Uterus (tissue), 4 donors: ENCODE measurements at places on chromosomes 6 and 20. TPM values are rescaled to one million over a fixed set of nuclear protein-coding genes. Genes with fewer than 3 reads are reported as not detected.

SNPH gene
- 14.0 TPM for total RNA-seq

CTCFL gene
- not detected for total RNA-seq

VWA7 gene
- total RNA-seq, result 0.88 TPM

DEFB124 gene
- not detected for total RNA-seq

MLN gene
- total RNA-seq, result not detected

STMND1 gene
- total RNA-seq, result not detected

DNA sequence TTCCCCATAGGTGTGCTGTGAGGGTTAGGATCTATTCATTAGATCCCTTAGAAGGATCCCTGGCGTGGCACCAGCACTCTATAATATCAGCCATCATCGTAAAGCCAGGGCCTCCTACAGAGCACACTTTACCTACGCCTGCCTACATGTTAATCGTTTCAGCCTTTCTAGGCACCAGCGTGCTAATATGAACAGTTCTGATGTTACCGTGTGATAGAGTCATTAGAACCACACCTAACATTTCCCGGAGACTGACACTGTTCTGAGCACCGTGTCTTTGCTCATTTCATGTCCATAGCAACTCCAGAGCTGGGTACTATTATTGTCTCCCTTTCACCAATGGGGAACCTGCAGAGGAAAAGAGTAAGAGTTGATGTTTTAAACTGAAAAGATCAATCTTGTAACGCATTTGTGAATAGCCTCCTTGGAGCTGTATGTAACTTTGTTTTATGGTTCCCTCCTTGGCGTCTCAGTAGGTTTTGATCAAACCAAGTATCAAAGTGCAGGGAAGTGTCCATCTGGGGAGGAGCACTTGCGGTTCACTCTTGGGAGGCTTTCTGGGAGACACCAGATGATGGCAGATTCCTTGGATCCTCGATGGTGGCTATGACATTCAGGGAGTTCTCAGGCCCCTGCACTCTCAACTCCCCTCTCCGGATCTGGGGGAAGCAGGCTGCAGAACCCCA lies 73.8 kb upstream of the KCNG1 start:
- no peaks in the 10 kb centered on the region for H3K27me3 ChIP-seq
- H3K4me3 ChIP-seq, result no peak overlapping the region
- DNase-seq, result no peak
- H3K27ac ChIP-seq, result no peak overlapping the region
- H3K36me3 ChIP-seq, result no peaks in the 10 kb centered on the region

- no peak overlapping the region for H3K4me3 ChIP-seq
- H3K27me3 ChIP-seq, result no peaks in the 10 kb centered on the region
- peak overlapping the region; percentile 78 for H3K27ac ChIP-seq
- no peaks in the 10 kb centered on the region for H3K36me3 ChIP-seq
- peaks cover 4% of the 10 kb centered on the region for H3K4me1 ChIP-seq
These were observed 45.1 kb downstream of the PTK7 start for GRCh38 chr6:43120944-43121913.

DNA sequence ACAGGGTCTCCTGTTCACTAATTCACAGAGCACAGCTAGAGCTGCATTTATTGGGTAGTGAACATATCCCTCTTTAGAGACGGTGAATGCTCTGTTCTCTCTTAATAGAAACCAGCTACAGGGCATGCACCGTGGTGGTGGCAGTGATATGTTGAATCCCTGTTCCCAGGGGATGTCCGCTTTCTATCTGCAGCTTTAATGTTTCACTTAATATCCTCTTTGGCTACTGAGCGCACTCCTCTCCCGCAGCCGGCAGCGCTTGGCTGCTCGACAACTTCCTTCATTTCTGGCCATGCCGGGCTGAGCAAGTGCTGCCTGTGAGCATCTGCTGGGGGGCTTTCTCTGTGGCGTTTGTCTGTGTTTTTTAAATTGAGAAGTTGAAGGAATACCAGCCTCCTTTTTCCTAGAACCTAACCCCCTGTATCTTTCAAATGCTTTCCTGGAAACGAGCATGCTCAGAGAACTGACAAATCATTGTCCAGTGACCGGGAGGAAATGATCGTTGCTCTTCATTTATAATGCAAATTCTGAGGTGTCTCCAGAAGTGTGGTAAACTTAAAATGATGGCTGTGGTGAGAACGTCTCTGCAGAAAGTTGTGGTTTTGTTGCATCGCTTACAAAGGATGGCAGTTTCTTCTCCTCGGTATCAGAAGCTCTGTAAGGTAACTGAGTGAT lies 297.9 kb downstream of the UTRN start:
- H3K27me3 ChIP-seq, result no peaks in the 10 kb centered on the region
- no peak overlapping the region for H3K4me3 ChIP-seq
- H3K27ac ChIP-seq, result no peak overlapping the region

DNA sequence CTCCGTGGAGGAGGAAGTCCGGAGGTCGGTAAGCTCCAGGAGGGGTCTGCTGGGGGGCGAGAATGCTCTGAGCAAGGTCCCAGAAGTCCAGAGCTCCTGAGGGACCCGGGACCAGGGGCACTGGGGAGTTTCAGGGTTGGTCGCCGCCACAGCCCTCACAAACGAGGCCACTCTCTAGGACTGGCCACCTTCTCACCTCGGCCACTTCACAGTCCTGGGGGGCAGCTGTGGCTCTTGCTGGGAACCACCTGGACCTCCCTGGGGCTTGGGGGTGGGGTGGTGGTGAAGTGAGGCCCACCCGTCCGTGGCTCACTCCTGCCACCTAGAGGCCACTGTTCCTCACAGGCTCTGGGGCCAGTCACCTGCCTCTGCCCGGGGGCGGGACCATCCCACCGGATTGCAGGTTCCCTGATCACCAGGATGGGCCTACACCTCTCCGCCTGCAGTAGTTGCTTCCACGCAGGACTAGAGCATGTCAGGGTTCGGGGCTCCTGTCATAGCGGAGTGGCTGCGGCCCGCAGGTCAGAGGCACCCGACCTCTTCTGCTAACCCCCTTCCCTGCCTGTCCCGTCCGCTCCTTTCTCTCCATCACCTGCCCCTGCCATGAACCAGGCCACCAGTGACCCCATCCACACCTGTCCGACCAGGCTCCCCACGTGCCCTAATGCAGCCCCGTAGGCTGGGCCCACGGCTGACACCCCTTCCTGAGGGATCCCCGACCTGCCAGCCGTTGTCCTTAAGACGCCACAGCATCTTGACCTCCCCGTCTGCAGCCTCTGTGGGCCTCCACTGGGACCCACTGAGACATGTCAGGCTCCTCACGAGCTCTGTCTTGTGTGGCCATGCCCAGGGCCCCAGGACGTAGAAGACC lies 5.1 kb upstream of the TCEA2 start:
- no peak overlapping the region for H3K4me3 ChIP-seq
- peak; percentile 69 for DNase-seq
- H3K27ac ChIP-seq, result peak overlapping the region; percentile 55

- DNase-seq, result no peak
- peak overlapping the region; percentile 23 for H3K27ac ChIP-seq
- H3K4me1 ChIP-seq, result no peaks in the 10 kb centered on the region
- no peaks in the 10 kb centered on the region for H3K27me3 ChIP-seq
- no peak overlapping the region for H3K4me3 ChIP-seq
These were observed 237.5 kb downstream of the ATXN1 start for GRCh38 chr6:16523606-16524379.

GRCh38 chr6:18034798-18035202 lies 47.4 kb upstream of the KIF13A start:
- no peaks in the 10 kb centered on the region for H3K36me3 ChIP-seq
- DNase-seq, result no peak
- H3K27me3 ChIP-seq, result no peaks in the 10 kb centered on the region
- H3K4me3 ChIP-seq, result no peak overlapping the region
- H3K4me1 ChIP-seq, result no peaks in the 10 kb centered on the region
- no peak overlapping the region for H3K27ac ChIP-seq

- H3K4me1 ChIP-seq, result peaks cover 12% of the 10 kb centered on the region
- H3K27me3 ChIP-seq, result no peaks in the 10 kb centered on the region
- no peaks in the 10 kb centered on the region for H3K36me3 ChIP-seq
- no peak for DNase-seq
- H3K27ac ChIP-seq, result peak overlapping the region; percentile 83
These were observed 41.6 kb upstream of the FOXP4 start for GRCh38 chr6:41504466-41505121.

DNA sequence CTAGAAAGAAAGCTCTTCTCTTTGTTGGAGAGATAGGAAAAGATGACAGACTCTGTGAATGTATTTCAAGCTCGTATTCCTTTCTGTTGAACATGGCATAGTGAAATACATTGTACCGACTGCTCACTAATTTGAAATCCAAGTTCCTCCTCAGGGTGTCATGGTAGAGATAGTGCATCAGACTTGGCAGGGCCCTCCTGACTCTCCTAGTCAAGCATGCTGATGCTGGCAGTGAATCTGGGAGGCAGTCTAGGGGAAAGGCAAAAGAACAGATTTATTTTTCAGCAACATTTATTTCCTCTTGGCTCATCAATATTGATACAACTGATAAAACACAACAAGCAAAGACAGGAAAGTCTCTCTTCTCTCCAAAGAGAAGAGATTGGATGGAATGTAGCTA lies 356.3 kb upstream of the IRAK1BP1 start:
- no peaks in the 10 kb centered on the region for H3K4me1 ChIP-seq
- no peak overlapping the region for H3K27ac ChIP-seq
- no peak for DNase-seq
- no peaks in the 10 kb centered on the region for H3K27me3 ChIP-seq
- no peak overlapping the region for H3K4me3 ChIP-seq
- H3K36me3 ChIP-seq, result no peaks in the 10 kb centered on the region

GRCh38 chr6:78910591-78911171 lies 43.3 kb downstream of the IRAK1BP1 start:
- no peak overlapping the region for H3K27ac ChIP-seq
- no peaks in the 10 kb centered on the region for H3K36me3 ChIP-seq
- DNase-seq, result peak; percentile 16
- no peaks in the 10 kb centered on the region for H3K4me1 ChIP-seq
- H3K27me3 ChIP-seq, result no peaks in the 10 kb centered on the region

GRCh38 chr6:158978757-158979156 lies 21.2 kb downstream of the RSPH3 start:
- DNase-seq, result no peak
- no peaks in the 10 kb centered on the region for H3K4me1 ChIP-seq
- no peaks in the 10 kb centered on the region for H3K27me3 ChIP-seq
- H3K36me3 ChIP-seq, result no peaks in the 10 kb centered on the region
- H3K27ac ChIP-seq, result no peak overlapping the region
- no peak overlapping the region for H3K4me3 ChIP-seq

DNA sequence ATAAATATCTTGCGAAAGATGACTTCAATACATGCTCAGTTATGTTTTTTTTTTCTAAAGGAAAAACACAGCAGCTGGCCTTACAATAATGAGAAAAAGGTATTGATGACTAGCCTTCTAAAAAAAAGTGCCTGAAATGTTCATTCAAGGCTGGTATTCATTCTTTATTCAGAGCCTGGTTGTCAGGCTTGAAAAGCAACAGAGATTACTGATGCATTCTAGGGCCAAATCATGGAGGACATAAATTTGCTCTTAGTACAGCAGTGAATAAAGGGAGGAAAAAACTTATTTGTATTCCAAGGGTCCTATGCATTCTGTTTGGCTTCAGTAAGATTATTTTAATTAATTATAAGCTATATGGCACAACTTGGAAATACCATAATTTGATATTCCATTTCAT lies 83.5 kb downstream of the WASF1 start:
- H3K4me3 ChIP-seq, result no peak overlapping the region
- H3K4me1 ChIP-seq, result no peaks in the 10 kb centered on the region
- H3K27ac ChIP-seq, result peak overlapping the region; percentile 25
- no peaks in the 10 kb centered on the region for H3K36me3 ChIP-seq

- H3K4me3 ChIP-seq, result no peak overlapping the region
- H3K27me3 ChIP-seq, result no peaks in the 10 kb centered on the region
- H3K36me3 ChIP-seq, result no peaks in the 10 kb centered on the region
- H3K4me1 ChIP-seq, result no peaks in the 10 kb centered on the region
- H3K27ac ChIP-seq, result no peak overlapping the region
These were observed 105.9 kb upstream of the ID4 start for GRCh38 chr6:19731282-19731681.

- H3K4me1 ChIP-seq, result no peaks in the 10 kb centered on the region
- no peaks in the 10 kb centered on the region for H3K36me3 ChIP-seq
These were observed 61.6 kb downstream of the GRM1 start for GRCh38 chr6:146090474-146090873.

GRCh38 chr6:1657771-1658165 lies 48.1 kb downstream of the FOXC1 start:
- no peak overlapping the region for H3K27ac ChIP-seq
- H3K36me3 ChIP-seq, result no peaks in the 10 kb centered on the region
- H3K4me3 ChIP-seq, result no peak overlapping the region
- H3K27me3 ChIP-seq, result no peaks in the 10 kb centered on the region

GRCh38 chr6:128361378-128361777 lies 159.0 kb downstream of the PTPRK start:
- H3K36me3 ChIP-seq, result no peaks in the 10 kb centered on the region
- no peaks in the 10 kb centered on the region for H3K4me1 ChIP-seq
- no peak overlapping the region for H3K4me3 ChIP-seq
- H3K27ac ChIP-seq, result no peak overlapping the region

DNA sequence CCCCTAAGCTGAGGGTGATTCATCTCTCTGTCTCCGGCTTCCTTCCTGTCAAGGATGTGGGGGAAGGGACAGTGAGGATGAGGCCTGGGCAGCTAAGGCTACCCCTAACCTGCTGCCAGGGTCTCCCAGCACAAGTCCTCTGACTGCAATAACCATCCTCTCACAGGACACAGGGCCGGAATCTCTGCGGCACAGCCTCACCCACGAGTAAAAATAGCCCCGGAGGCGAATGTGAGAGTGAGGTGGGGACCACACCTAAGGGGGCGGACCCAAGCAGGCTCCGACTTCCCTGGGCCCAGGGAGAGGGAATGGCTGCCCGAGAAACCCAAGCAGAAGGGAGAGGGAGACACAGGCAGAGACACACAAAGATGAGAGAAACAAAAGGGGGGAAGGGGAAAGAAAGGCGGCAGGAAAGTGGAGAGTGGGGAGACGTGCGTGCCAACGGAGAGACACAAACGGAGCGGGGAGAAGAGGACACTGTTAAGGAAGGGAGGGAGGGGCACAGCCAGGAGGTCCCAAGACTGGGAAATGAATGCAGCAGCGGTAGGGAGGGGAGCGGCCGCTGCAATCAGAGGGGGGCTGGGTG lies 1.4 kb downstream of the CLIC1 start:
- peak overlapping the region; percentile 86 for H3K27ac ChIP-seq
- H3K4me1 ChIP-seq, result peaks cover 25% of the 10 kb centered on the region
- H3K4me3 ChIP-seq, result peak overlapping the region; percentile 63
- no peaks in the 10 kb centered on the region for H3K36me3 ChIP-seq

- no peak overlapping the region for H3K27ac ChIP-seq
- no peaks in the 10 kb centered on the region for H3K27me3 ChIP-seq
- DNase-seq, result no peak
- no peak overlapping the region for H3K4me3 ChIP-seq
- H3K36me3 ChIP-seq, result no peaks in the 10 kb centered on the region
These were observed 308.6 kb upstream of the CNR1 start for GRCh38 chr6:88474720-88475119.

GRCh38 chr6:123417535-123417934 lies 219.2 kb downstream of the TRDN start:
- no peak overlapping the region for H3K4me3 ChIP-seq
- no peaks in the 10 kb centered on the region for H3K4me1 ChIP-seq
- H3K36me3 ChIP-seq, result no peaks in the 10 kb centered on the region
- DNase-seq, result no peak
- H3K27ac ChIP-seq, result no peak overlapping the region

- no peak overlapping the region for H3K4me3 ChIP-seq
- no peak for DNase-seq
- no peaks in the 10 kb centered on the region for H3K36me3 ChIP-seq
- H3K27me3 ChIP-seq, result no peaks in the 10 kb centered on the region
- no peaks in the 10 kb centered on the region for H3K4me1 ChIP-seq
- H3K27ac ChIP-seq, result no peak overlapping the region
These were observed 15.7 kb downstream of the ATG5 start for GRCh38 chr6:106309766-106310373.
